ENCODE measurements at places on chromosomes 11 and 22. TPM values are rescaled to one million over a fixed set of nuclear protein-coding genes. Genes with fewer than 3 reads are reported as not detected.

DNA sequence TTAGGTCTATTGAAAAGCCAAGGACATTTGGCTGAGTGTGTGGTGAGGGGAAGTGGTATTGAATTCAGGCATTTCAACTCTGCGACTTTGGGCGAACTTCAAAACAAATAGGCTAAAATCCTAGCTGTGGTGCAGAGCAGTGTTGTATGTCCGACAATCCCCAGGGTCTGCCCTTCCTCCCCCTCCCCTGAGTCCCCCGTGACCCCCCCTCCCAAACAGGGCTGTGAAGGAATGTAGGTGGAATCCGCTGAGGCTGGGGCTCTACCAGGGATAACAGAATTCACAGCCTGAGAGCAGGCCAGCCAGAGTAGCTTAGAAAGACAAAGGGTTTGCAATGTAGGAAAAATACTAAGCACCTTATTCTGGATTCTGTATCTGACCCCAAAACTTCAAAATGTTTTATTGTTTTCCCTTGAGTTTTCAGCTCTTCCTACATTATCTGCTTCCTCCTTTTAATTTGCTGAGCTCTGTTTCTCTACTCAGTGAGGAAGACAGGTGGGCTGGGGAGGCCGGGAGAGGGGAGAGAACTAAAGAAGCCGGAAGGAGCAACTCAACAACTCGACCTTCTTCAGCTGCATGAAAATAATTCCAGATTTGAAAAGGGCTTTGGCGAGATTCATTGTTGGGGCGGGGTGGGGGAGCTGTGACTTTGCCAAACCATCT lies 315.2 kb downstream of the BLID start:
- H3K36me3 ChIP-seq: no peaks in the 10 kb centered on the region
- no peak overlapping the region for H3K4me3 ChIP-seq
- DNase-seq: no peak
- H3K27me3 ChIP-seq: no peaks in the 10 kb centered on the region
- no peak overlapping the region for H3K27ac ChIP-seq
- H3K4me1 ChIP-seq: no peaks in the 10 kb centered on the region

The OSBP2 gene
- 15.1 TPM for total RNA-seq

- no peak overlapping the region for H3K4me3 ChIP-seq
- peak; percentile 77 for DNase-seq
- H3K4me1 ChIP-seq: no peaks in the 10 kb centered on the region
- H3K27ac ChIP-seq: no peak overlapping the region
Measured at GRCh38 chr11:69718147-69718546, 14.3 kb upstream of the FGF19 start.

The SAA1 gene
- total RNA-seq: not detected

DNA sequence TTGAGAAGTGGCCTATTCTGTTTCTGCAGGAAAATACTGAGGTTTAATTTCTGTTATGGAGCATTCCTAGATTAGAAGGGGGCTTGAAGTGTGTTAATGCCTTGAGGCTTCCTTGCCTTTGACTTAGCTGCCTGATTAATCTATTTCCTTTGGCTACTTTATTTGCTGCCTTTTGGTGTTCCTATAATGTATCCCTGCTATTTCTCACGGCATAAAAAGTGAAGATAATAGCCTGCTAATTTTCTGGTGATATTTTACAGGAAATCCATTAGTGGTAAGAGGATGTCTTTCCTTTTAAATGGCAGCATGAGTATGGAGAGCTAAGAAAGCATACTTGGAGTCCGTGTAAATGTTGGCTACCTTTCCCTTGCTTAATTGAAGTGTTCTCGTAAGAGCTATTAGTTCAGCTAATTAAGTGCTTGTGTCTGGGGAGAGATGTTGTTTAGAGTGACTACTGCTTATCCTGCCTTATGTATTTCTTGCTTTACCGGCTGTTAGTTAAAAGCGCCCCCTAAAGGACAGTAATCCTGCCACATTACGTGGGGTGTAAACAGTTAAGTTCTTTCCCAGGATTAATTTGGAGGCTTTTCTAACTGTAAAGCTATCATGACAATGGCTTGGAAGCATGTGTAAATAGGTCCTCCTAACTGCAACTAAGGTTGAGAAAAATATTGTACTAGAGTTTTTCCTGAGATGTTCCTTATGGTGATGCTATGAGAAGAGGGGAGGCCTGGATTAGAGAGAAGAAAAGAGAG lies 45.6 kb downstream of the ZNF280B start:
- H3K4me3 ChIP-seq: no peak overlapping the region
- no peaks in the 10 kb centered on the region for H3K36me3 ChIP-seq
- DNase-seq: peak; percentile 30

DNA sequence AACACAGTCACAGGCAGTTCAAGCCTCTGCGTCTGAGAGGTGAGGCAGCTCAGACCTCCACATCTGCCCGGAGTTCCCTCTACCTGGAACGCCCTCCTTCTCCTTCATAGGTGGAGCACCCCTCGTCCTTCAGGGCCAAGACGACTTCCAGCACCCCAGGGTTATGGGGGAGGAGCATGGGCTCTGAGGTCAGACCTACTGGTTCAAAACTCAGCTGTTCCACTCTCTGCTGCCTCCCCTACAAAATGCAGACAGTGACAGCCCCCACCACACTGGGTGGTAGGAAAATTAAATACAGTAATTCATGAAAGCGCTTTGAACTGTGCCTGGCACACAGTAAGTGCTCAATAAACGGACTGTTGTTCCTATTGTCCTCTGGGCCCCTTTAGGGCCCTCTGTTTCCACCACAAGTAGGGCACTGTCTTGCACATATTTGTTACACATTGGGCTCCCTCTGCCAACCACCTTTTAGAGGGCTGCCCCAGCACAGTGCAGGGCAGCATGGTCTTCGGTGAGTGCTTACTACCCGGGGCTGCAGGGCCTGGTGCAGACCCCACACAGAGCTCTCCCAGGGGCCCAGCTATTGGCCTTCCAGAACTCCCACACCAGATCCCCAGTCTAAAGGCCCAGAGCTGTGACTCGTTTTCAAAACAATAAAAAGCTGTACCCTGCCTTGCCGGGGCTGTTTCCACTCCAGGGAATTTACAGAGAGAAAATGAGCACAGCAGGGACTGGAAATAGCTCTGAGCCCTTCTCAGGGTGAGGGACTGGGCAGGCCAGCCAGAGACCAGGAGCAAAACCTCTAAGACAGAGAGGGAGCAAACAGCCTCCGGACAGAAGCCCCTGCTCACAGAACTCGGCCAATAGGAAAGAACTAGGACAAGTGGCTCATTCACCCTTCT lies 2.5 kb downstream of the TMEM184B start:
- H3K4me3 ChIP-seq: no peak overlapping the region
- no peaks in the 10 kb centered on the region for H3K36me3 ChIP-seq
- H3K27me3 ChIP-seq: no peaks in the 10 kb centered on the region
- no peak for DNase-seq

DNA sequence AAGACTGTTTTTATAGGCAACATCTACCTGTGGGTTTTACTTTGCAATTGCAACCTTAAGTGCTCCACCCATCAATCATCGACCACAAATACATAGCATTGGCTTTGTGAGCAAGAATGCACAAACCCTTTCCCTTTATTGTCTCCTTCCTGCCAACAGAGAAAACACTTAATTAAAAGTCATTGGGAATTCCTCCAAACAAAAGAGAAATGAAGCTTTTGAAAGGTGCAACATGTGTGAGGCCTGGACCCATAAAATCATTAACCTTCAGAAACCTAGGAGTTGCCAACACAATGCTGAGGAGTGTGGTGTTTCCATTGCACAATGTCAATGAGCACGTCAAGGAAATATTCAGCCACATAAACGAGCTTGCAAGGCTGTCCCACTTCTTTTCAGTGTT lies 223.2 kb downstream of the BLID start:
- no peak overlapping the region for H3K4me3 ChIP-seq
- H3K4me1 ChIP-seq: peaks cover 61% of the 10 kb centered on the region
- H3K27me3 ChIP-seq: no peaks in the 10 kb centered on the region
- no peaks in the 10 kb centered on the region for H3K36me3 ChIP-seq
- H3K27ac ChIP-seq: no peak overlapping the region
- peak; percentile 34 for DNase-seq

GRCh38 chr11:31369348-31370329 lies at the start of the genes DCDC1 and DNAJC24:
TSS of gene DCDC1 (minus strand) at chr11:31369739. CDS start at chr11:31328280, 41,459 bp downstream.
TSS of gene DNAJC24 (plus strand) at chr11:31369860. CDS start at chr11:31370749, 889 bp downstream.
- peaks cover 12% of the 10 kb centered on the region for H3K27me3 ChIP-seq
- no peaks in the 10 kb centered on the region for H3K36me3 ChIP-seq
- H3K4me1 ChIP-seq: peaks cover 6% of the 10 kb centered on the region
- H3K27ac ChIP-seq: no peak within 1 kb of the TSS
- DNase-seq: peak; percentile 93

GRCh38 chr11:407651-408123 lies 7.1 kb downstream of the SIGIRR start:
- peaks cover 12% of the 10 kb centered on the region for H3K36me3 ChIP-seq
- H3K27ac ChIP-seq: no peak overlapping the region
- H3K27me3 ChIP-seq: no peaks in the 10 kb centered on the region

GRCh38 chr11:47508240-47508957 lies 44.5 kb downstream of the CELF1 start:
- no peak for DNase-seq
- H3K27me3 ChIP-seq: no peaks in the 10 kb centered on the region
- no peak overlapping the region for H3K4me3 ChIP-seq
- 0 out of 2 replicates have a peak, but pooled peaks cover 3% of the 10 kb centered on the region for H3K36me3 ChIP-seq
- peaks cover 12% of the 10 kb centered on the region for H3K4me1 ChIP-seq
- no peak overlapping the region for H3K27ac ChIP-seq

GRCh38 chr11:133809569-133810491 lies 35.5 kb downstream of the SPATA19 start:
- no peak overlapping the region for H3K27ac ChIP-seq
- H3K36me3 ChIP-seq: no peaks in the 10 kb centered on the region
- no peak overlapping the region for H3K4me3 ChIP-seq

DNA sequence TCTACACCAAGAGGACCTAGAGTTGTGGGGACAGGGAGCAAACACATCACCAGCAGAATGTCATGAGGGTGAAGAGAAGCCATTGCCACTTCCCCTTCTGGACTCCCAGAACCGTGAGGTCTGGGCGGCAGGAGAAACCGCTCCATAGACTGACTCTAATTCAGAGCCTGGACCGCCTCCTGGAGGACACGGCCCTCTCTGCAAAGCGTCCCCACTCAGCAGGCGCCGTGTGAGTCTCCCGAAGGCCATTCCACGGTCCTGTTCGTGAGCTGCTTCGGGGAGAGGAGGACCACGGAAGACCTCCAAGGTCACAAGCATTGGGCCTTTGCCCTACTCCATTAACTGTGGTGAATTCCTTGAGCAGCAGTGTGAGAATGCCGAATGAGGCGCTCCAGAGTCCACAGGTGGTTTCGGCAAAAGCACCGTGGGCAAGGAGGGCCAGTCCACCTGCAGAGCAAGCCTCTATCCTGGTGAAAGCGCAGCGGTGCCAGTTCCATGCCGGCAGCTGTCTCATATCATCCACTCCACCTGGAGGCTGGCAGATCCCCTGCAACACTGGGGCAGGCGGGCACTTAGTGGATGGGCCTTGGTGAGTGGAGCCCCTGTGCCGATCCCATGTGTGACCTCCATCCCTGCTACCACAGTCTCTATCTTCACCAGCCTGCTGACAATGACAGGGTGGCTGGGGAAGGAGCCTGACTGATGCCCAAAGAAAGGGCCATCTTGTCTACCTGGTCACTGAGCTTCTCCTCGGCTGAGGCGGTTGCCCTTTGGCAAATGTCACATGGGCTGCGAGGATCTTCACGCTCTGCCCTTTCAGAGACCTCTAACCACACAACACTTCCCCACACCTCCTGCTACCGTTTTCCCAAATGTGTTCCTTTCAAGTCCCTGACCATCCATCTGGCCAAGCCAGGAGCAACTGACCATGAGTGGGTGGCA lies 7.5 kb downstream of the C11orf21 start:
- no peaks in the 10 kb centered on the region for H3K4me1 ChIP-seq
- H3K27ac ChIP-seq: no peak overlapping the region
- no peak overlapping the region for H3K4me3 ChIP-seq
- no peaks in the 10 kb centered on the region for H3K36me3 ChIP-seq
- no peak for DNase-seq
- H3K27me3 ChIP-seq: no peaks in the 10 kb centered on the region

- H3K27me3 ChIP-seq: peaks cover 24% of the 10 kb centered on the region
- no peak overlapping the region for H3K27ac ChIP-seq
- no peaks in the 10 kb centered on the region for H3K36me3 ChIP-seq
- DNase-seq: no peak
- no peaks in the 10 kb centered on the region for H3K4me1 ChIP-seq
- no peak overlapping the region for H3K4me3 ChIP-seq
Measured at GRCh38 chr11:110763249-110764011, 51.2 kb upstream of the ARHGAP20 start.

The ZNF280B gene
- 1.7 TPM for total RNA-seq

The TRPM5 gene
- total RNA-seq: not detected

The UBQLNL gene
- total RNA-seq: not detected

Measured in PC-3 (cell line).